Aorta (tissue), 5 donors: ENCODE measurements at places on chromosomes 5 and 9.

DNA sequence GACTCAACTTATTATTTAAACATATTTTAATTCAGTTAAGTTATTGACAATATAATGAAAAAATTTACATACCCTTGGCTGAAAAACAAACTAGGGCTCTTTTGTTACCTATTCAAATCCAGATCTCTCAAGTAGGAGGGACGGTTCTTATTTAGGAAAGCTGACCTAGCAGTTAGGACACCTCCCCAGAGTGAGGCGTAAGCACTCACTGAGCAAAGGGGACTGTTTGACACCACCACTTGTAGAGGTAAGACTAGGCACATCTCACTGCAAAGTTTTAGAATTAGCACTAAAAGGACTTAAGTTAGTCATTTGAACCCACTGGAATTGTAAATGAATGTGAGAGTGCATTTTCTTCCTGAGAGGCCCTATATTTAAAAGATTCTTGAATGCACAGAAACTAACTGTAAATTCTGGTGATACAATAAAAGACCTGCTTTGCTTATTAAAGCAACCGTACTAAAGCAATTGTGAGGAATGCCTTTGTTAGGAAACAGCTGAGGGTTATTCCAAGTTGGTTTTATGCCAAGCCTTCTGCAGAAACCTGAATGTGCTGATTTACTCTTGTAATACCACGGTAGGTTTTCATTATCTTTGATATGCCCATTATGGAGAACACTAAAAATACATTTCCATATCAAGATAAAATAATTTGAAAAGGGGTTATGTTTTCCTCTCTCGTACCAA lies 16.2 kb downstream of the HACD4 start:
- DNase-seq, result no peak

GRCh38 chr9:113345190-113345589 lies 4.2 kb upstream of the BSPRY start:
- no peak for DNase-seq

DNA sequence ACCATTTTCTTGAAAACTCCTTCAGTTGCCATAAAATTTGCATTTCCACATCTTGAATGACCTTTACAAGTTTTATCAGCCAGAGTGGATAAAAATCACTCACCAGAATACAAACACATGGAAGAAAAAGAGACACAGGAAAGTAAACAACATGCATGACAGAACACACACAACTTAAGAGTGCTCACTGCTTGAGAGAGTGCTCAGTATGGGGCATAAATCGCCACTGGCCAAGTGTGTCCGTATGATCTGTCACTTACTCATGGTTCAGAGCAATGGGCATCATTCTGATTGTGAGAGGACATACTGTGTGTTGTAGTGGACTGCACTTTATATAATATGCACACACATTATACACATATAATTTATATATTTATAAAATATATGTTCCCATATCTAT lies 155.6 kb upstream of the NTRK2 start:
- DNase-seq, result no peak

DNA sequence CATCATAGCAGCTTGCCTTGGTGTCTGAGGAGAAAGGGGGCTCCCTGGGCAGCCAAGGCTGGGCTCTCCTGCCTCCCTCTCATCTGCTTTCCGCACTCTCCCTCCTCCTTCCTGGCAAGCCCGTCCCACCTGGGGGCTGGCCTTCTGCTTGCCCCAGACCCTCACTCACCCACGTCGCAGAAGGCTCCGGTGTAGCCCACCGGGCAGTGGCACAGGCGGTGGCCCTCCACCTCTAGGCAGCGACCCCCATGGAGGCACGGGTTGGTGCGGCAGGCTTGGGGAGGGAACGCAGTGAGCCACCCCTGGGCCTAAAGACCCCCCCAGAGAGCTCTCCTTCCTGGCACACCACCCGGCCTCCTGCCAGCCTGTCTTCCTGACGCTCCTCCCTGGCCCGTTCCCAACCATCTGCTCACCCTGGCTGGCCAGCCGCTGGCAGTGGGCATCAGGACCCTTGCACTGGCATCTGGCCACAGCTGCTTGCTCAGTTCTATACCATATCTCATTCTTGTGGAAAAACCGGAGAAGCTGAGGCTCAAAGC lies 4.2 kb upstream of the PFN3 start:
- no peak for DNase-seq

GRCh38 chr9:14096258-14096922 lies 217.6 kb downstream of the NFIB start:
- DNase-seq, result no peak

DNA sequence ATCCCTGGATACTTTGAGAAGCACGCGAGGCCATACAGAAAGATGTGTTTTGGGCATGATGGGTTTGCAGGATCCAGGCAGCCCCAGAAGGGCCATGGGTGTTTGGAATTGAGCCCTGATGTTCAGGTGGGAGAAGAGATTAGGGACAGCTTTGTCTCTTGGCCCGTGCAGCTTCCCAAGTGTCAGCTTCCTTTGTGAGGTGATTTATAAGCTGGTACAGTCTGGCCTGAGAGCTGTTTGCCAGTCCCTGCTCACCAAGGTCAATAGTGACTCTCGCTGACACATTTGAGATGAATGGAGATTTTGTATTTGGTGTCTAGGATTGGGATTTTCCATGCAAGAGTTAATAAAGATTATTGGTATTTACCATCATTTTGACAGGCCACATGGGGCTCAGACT lies 165.9 kb downstream of the ICE1 start:
- DNase-seq, result no peak

DNA sequence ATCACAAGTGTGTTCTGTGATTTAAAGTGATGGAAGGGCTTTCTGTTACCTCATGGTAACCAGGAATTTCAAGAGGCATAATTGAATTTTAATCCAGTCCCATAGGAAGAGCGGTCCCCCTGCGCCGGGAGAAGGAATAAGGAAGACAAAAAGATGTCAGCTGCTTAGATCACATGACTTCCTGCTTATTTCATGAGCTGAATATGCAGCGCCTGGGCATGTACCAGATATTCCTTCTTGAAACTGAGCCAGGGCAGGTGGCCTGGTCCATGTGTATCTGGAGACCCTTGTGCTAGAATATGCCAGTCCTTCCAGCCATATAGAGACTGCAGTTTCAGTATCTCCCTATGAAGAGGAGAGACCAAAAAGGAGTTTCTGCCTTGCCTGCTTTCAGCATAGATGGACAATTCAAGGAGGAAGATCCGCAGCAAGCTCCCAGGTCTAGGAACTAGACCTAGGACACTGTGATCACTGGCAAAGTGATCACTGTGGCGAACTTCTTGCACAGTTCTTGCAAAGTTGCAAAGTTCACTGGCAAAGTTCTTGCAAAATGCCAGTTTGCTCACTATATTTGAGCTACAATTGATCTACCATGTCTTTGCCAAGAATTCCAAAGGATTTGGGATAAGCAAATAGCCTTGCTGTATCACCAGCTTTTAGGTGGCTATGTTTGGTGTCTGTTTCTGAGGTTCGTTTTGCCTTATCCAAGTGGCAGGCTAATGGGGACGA lies 102.9 kb upstream of the PHYKPL start:
- no peak for DNase-seq

- no peak for DNase-seq
Measured at GRCh38 chr9:87442451-87442850, 55.2 kb upstream of the DAPK1 start.

- no peak for DNase-seq
Measured at GRCh38 chr9:16986556-16986955, 116.1 kb upstream of the BNC2 start.

DNA sequence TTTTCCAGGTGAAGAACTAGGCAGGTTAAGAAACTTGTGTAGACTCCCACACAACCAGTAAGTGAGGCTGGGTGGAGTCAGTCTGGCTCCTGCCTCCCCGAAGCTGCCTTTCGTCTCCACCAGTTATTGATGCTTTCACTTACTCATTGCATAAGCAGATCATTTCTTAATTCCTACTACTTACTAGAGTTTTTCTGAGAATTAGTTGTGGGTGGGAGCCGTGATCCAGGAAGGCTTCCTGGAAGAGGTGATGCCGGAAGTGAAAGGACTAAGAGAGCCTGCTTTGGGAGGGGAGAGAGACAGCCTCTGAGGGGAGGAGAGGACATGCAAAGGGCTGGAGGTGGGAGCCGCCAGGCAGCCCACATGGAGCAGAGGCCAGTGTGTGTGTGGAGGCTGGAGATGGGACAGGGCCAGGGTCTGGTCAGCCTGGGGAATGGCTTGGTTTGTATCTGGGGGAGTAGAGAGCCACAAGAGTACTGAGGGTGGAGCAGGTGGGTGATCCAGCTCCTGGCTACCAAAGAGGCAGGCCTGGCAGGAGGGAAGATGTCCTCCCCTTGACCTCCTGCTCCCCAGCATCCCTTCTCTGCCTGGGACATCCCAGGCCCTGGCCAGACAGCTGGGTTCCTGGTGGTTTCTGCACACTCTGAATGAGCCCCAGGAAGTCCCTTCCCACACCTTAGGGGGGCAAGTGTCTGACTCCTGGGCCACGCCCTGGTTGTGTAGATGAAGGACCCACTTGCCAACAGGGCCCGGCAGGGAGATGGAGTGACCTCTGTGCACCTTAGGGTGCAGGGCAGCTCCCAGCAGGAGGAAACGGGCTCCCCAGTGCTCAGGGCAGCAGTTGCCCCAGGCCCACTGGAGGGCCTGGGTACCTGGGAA lies 12.2 kb upstream of the CARD19 start:
- peak; percentile 49 for DNase-seq

- no peak for DNase-seq
Measured at GRCh38 chr5:139696167-139696893, 48.2 kb downstream of the CXXC5 start.

- DNase-seq, result no peak
Measured at GRCh38 chr9:134391319-134392231, 65.3 kb downstream of the RXRA start.

GRCh38 chr5:172846677-172847076 lies 12.6 kb downstream of the ERGIC1 start:
- DNase-seq, result no peak

DNA sequence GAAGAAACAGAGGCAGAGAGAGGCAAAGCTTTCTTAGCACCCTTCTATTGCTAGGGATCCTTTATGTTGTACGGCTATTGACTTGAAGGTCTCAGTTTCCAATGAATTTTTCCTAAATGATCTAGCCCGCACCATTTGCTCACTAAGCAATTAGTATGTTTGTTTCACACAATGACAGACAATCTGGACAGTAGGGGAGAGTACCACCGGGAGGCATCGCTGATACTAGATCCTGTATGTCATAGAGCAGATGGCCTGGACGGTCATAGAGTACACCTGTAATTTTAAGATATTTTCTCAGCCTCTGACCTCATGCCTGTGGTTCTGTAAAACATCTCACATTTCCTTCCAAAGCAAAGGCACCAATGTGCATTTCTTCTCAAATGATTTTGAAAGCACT lies 194.3 kb downstream of the TLE4 start:
- DNase-seq, result no peak

- no peak for DNase-seq
Measured at GRCh38 chr9:80376180-80376579, 804.4 kb downstream of the TLE4 start.

DNA sequence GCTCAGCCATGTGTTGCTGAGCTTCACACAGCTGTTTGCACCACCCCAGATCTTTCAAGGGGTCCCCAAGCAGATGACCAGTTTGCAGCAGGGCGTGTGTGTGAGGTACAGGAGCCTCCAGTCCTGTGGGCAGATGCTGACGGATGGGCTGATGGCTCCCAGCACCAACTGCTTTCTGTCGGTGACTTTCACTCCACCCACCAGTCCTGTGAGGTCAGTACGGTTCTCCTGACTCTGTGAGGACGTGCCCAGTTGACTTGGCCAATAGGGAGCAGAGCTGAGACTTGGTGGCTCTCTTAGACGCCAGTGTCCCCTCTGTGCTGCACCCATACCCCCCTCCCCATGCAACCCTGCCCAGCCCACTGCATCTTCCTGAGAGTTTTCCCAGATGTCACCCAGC lies 19.7 kb downstream of the COL5A1 start:
- no peak for DNase-seq

DNA sequence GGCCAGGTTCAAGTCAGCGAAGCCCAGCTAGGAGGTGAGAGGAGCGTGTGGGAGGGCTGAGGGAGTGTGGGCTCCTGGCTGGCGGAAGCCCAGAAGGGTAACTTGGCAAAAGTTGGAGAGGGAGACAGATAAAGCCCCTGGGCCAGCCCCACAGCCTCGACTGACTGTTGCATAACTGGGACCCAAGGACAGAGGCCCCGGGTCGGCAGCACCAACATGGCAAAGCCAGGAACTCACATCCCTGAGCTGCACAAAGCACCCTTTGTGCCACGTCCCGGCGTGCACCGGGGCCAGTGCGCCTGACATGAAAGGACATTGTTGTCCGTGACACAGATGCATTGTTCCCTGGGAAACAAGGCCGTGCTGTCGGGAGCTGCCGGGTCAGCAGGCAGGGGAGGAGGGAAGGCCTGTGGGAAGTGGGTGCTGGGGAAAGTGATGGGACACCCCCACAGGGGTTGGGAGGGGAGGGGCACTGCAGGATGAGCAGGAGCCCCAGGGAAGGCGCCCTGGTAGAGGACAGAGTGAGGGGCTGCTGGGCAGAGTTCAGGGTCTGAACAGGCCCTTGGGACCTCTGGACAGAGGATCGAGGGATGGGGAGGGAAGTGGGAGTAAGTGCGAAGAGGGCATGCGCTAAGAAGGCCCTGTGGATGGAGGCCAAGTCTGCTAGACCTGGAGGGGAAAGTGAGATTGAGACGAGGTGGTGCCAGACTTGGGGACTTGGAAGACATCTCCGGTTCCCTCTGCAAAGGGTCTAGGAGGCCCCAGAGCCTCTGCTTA lies 13.0 kb upstream of the DPM2 start:
- no peak for DNase-seq

DNA sequence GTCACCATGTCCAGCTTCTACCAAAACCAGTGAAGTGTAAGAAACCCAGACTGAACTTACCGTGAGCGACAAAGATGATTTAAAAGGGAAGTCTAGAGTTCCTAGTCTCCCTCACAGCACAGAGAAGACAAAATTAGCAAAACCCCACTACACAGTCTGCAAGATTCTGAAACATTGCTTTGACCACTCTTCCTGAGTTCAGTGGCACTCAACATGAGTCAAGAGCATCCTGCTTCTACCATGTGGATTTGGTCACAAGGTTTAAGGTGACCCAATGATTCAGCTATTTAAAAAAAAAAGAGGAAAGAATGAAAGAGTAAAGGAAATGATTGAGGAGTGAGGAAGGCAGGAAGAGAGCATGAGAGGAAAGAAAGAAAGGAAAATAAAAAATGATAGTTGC lies 19.8 kb downstream of the IL7R start:
- no peak for DNase-seq

- no peak for DNase-seq
Measured at GRCh38 chr9:4538621-4539020, 48.4 kb downstream of the SLC1A1 start.

DNA sequence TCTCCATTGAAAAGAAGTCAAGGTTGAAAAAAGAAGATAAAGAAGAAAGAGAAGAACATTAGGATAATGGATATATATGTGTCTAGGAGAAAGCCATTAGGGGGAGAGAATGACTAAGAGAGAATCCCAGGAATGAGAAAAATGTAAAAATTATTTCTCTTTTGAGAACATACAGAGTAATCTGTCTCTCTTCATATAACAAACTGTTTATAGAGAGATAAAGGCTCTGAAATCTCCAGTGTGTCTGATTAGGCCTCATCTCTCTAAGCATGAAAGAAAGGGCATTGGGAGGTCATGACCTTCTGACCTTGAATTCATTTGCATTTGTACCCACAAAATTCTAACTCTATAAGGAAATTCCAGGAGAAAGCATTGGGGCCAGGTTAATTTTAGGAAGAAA lies 3.5 kb upstream of the MPDZ start:
- no peak for DNase-seq

GRCh38 chr9:100219347-100219746 lies 120.3 kb downstream of the INVS start:
- no peak for DNase-seq

GRCh38 chr5:8905021-8905420 lies 640.9 kb downstream of the SEMA5A start:
- no peak for DNase-seq
